Tibial nerve (tissue), 4 donors: ENCODE measurements at places on chromosomes 2 and 18. TPM values are rescaled to one million over a fixed set of nuclear protein-coding genes. Genes with fewer than 3 reads are reported as not detected.
A peak's percentile ranks its signal among the peaks of the same experiment; 100 is the strongest.

- no peak for DNase-seq
- no peaks in the 10 kb centered on the region for H3K4me1 ChIP-seq
- no peak overlapping the region for H3K27ac ChIP-seq
Observed at GRCh38 chr2:223460774-223461211, 141.4 kb downstream of the SCG2 start.

Gene CYS1
- total RNA-seq, result 10.5 TPM

Gene ZAP70
- 4.3 TPM for total RNA-seq

GRCh38 chr18:61589053-61589723 is 256.0 kb downstream of the CDH20 start:
- no peak overlapping the region for H3K4me3 ChIP-seq
- H3K36me3 ChIP-seq, result no peaks in the 10 kb centered on the region
- H3K27me3 ChIP-seq, result no peaks in the 10 kb centered on the region

DNA sequence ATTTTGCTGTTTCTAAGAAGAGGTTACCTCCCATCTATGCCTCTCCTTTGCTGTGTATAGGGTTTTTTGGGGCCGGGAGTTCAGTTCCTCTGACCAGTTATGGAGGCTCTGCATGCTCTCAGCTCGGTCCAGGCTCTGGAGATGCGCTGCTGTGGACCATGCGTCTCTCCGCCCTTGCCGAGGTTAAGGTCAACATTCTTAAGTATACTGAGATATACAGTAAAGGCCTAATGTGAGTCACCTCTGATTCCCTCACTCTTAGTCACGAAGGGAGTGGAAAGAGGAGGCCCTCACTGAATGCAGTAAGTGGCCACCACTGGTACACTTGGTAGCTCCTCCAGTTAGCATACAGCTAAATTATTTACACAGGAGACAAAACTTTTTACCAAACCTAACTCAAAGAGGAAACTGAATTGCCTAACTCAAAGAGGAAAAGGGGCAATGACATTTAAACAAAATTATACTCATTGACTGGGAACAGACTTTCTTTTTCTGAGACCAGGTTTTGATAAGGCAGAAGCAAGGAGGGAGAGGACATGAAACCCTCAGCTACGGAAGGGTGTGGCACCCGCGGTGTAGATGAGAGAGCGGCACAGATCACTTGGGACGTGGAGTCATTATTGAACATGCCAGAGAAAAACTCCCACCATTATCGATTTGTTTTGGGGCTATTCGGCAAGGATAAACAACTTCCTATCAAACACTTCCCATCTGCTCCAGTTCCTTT is 98.7 kb downstream of the COPS8 start:
- H3K4me3 ChIP-seq, result no peak overlapping the region
- H3K27me3 ChIP-seq, result no peaks in the 10 kb centered on the region
- H3K27ac ChIP-seq, result no peak overlapping the region
- H3K4me1 ChIP-seq, result no peaks in the 10 kb centered on the region

Gene RGPD3
- total RNA-seq, result 0.30 TPM

Gene GRHL1
- total RNA-seq, result 0.66 TPM

GRCh38 chr2:44291281-44292248 is 16.3 kb downstream of the SLC3A1 start:
- no peaks in the 10 kb centered on the region for H3K36me3 ChIP-seq
- DNase-seq, result no peak
- H3K27ac ChIP-seq, result no peak overlapping the region
- no peaks in the 10 kb centered on the region for H3K27me3 ChIP-seq
- H3K4me3 ChIP-seq, result no peak overlapping the region

GRCh38 chr2:240391111-240392051 is 44.1 kb upstream of the GPC1 start:
- peak overlapping the region; percentile 38 for H3K27ac ChIP-seq
- no peaks in the 10 kb centered on the region for H3K27me3 ChIP-seq
- H3K4me3 ChIP-seq, result no peak overlapping the region
- peaks cover 23% of the 10 kb centered on the region for H3K4me1 ChIP-seq
- DNase-seq, result no peak

GRCh38 chr2:34997779-34998178 is 1357.8 kb upstream of the CRIM1 start:
- no peak overlapping the region for H3K4me3 ChIP-seq
- no peak for DNase-seq
- no peaks in the 10 kb centered on the region for H3K4me1 ChIP-seq
- no peak overlapping the region for H3K27ac ChIP-seq
- no peaks in the 10 kb centered on the region for H3K27me3 ChIP-seq

DNA sequence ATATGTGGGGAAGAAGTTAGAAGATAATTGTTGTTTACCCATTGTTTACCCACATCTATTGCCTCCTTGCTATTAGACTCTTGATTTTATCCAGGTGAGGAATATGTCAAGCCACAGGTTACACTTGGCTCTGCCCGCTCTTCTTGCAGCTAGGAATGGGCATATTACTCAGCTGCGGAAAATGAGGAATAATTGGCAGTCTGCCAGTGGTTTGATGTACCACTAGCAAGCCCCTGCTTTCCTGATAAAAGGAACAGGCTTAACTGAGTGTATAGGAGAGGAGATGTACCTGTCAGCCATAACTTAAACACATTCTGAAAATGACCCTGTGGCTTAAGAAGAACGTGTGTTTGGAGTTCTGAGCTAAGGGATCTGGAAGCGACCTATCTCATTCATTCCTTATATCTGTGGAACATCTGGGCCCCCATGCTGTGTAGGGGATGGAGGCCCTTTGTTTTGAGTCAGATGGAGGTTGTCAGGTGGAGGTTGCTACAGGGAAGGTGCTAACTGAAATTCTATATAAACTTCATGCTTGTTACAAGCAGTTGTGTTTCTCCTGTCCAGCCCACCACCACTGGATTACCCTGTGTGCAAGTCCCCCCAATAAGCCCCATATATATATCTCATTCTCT is 4.6 kb upstream of the FMNL2 start:
- H3K4me1 ChIP-seq, result peaks cover 8% of the 10 kb centered on the region
- H3K4me3 ChIP-seq, result no peak overlapping the region
- no peaks in the 10 kb centered on the region for H3K36me3 ChIP-seq
- no peaks in the 10 kb centered on the region for H3K27me3 ChIP-seq

Gene CCBE1
- total RNA-seq, result 3.9 TPM

DNA sequence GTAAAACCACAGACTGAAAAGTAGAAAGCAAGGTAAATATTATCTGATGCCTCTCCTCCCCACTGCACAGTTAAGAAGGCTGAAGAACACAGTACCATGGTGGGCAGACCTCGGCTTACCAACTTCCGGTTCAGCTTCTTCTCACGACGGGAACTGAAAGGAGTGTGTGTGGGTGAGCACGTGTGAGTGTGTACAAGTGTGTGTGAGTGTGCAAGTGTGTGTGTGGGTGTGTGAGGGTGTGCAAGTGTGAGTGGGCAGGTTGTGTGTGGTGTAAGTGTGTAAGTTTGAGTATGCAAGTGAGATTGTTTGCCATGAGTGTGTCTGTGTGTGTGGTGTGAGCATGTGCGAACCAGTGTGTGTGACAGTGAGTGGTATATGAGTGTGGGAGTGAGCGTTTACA is 103.5 kb downstream of the ADD2 start:
- no peak overlapping the region for H3K4me3 ChIP-seq
- H3K36me3 ChIP-seq, result no peaks in the 10 kb centered on the region
- DNase-seq, result no peak
- no peak overlapping the region for H3K27ac ChIP-seq
- H3K4me1 ChIP-seq, result no peaks in the 10 kb centered on the region

Gene NYAP2
- total RNA-seq, result not detected

- DNase-seq, result no peak
- no peak overlapping the region for H3K27ac ChIP-seq
- H3K27me3 ChIP-seq, result no peaks in the 10 kb centered on the region
- H3K4me3 ChIP-seq, result no peak overlapping the region
- H3K4me1 ChIP-seq, result no peaks in the 10 kb centered on the region
Observed at GRCh38 chr2:457792-458424, 170.0 kb upstream of the ALKAL2 start.

Gene ERMN
- 0.39 TPM for total RNA-seq

Gene CSRNP3
- total RNA-seq, result 1.3 TPM

Gene ZNF521
- total RNA-seq, result 51.8 TPM

DNA sequence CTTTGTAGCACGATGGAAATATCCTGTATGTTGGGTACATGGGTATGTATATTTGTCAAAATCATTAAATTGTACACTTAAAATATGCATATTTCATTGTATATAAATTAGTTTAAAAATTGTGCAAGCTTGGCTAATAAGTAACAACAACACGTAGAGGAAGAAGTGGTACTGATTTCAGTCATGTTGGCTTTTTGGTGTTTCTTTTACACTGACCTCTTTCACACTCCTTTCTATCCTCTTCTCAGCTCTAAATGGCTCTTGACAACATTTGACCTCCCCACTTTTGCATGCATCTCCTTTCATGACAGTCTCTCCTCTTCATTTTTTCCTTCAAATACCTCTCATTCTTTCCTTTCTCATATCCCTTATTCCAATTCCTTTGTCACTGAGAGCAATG is 801.4 kb upstream of the ZEB2 start:
- no peaks in the 10 kb centered on the region for H3K4me1 ChIP-seq
- no peaks in the 10 kb centered on the region for H3K27me3 ChIP-seq
- DNase-seq, result no peak
- no peak overlapping the region for H3K27ac ChIP-seq
- no peaks in the 10 kb centered on the region for H3K36me3 ChIP-seq

DNA sequence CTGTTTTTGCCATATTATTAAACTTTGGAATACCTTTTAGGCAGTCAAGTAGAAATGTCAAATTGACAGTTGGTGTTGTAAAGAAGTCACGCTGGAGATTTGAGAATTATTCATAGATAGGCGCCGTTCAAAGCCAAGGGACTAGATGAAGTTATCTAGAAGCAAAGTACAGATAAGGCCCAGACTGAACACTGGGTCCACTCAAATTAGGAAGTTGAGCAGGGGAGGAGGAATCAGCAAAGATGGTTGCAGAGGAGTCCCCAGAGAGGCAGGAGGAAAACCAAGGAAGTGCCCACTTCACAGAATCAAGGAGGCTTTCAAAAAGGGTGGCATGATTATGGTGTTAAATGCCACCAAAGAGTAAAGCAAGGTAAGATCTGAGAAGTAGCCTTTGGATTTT is 9.6 kb upstream of the ALS2 start:
- no peak overlapping the region for H3K4me3 ChIP-seq
- no peak overlapping the region for H3K27ac ChIP-seq
- no peaks in the 10 kb centered on the region for H3K4me1 ChIP-seq
- no peaks in the 10 kb centered on the region for H3K27me3 ChIP-seq
- H3K36me3 ChIP-seq, result no peaks in the 10 kb centered on the region
- no peak for DNase-seq

DNA sequence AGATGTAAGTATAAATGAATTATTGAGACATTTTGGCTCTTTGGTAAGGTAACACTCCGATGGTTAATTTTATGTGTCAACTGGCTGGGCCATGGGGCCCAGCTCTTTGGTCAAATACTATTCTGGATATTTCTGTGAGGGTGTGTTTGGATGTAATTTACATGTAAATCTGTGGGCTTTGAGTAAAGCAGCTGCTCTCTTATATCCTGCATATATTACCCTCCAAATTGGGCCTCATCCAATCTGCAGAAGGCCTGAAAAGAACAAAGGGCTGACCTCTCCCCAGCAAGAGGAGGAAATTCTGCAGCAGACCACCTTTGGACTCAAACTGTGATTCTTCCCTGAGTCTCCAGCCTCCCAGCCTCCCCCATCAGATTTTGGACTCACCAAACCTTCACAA is 464.1 kb downstream of the PLCL1 start:
- H3K4me1 ChIP-seq, result no peaks in the 10 kb centered on the region
- DNase-seq, result no peak
- H3K36me3 ChIP-seq, result no peaks in the 10 kb centered on the region
- H3K27ac ChIP-seq, result no peak overlapping the region

GRCh38 chr2:109238580-109238979 is 109.6 kb downstream of the SH3RF3 start:
- no peak overlapping the region for H3K4me3 ChIP-seq
- peaks cover 51% of the 10 kb centered on the region for H3K4me1 ChIP-seq
- no peaks in the 10 kb centered on the region for H3K36me3 ChIP-seq
- H3K27ac ChIP-seq, result no peak overlapping the region
- H3K27me3 ChIP-seq, result no peaks in the 10 kb centered on the region

Gene CCDC178
- 2.1 TPM for total RNA-seq

DNA sequence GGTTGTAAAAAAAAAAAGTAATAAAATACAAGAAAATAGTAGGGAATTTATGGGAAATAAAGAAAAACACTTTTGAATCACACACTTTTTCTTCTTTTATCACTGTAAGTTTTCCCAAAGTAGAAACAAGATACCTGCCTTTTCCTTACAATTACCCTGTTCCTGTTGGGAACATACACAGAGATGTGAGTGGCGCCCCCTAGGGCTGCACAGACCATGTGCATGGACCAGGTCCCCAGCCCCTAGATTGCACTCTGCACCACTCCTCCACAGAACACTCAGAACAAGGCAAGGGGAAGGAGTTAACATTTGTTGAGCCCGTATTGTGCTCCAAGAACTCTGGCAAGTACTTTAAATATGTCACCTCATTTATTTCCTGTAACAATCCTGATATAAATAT is 118.7 kb upstream of the NRP2 start:
- no peaks in the 10 kb centered on the region for H3K4me1 ChIP-seq
- H3K4me3 ChIP-seq, result no peak overlapping the region
- peaks cover 2% of the 10 kb centered on the region for H3K36me3 ChIP-seq
- DNase-seq, result no peak
- H3K27ac ChIP-seq, result no peak overlapping the region

DNA sequence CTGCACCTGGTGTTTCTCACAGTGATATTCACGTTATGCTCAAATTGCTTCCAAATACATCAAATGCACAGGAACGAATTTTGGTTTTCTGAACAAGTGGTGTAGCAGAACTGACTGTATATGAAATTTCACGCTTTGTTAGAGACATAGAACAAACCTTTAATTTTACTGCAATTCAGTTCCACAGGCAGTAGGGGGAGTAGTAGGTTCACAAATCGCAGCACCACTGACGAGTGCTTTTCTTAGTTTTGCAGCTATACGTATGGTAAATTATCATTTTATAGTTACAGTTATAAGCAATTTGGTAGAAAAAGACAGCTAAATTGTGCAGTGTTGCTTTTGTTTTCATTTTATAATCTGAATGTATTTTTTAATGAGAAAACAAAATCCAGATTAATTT is 113.3 kb downstream of the KIAA1328 start:
- H3K27ac ChIP-seq, result no peak overlapping the region
- DNase-seq, result no peak
- no peaks in the 10 kb centered on the region for H3K4me1 ChIP-seq
- H3K4me3 ChIP-seq, result no peak overlapping the region
